ENCODE measurements at places on chromosomes 2 and 18.

DNA sequence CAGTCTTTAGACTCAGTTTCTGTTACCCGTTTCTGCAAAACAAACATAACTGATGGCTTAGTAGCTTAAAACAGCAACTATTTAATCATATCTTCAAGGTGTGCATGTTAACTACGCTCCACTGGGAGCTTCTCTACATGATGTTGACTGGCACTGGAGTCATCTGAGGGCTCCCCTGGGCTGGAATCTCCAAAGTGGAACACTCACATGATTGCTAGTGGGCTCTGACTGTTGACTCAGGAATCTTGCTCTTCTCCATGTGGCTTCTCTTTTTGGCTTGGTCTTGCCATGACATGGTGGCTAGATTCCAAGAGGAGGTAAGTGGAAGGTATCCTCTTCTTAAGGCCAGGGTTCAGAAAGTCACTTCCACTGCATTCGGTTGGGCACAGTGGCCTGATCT, 160.8 kb downstream of the PMAIP1 start:
- DNase-seq: no peak

GRCh38 chr2:196399722-196400691, 228.6 kb upstream of the STK17B start:
- no peak for DNase-seq

DNA sequence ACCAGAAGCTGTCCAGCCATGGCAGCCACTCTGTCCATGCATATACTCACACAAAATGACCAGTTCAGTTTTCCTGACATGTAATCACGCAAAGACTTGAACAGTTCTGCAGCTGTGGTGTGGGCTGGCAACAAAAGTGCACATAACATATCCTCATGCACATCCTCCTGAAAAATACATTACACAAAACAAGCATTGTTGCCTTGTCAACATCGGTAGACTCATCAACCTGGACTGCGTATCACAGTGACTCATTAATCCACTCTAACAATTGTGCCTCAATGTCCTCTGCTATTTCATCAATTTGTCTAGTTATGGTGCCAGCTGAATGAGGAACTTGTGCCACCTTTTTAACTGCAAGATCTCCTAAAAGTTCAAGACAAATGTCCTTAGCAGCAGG, 19.5 kb downstream of the RBKS start:
- no peak for DNase-seq

DNA sequence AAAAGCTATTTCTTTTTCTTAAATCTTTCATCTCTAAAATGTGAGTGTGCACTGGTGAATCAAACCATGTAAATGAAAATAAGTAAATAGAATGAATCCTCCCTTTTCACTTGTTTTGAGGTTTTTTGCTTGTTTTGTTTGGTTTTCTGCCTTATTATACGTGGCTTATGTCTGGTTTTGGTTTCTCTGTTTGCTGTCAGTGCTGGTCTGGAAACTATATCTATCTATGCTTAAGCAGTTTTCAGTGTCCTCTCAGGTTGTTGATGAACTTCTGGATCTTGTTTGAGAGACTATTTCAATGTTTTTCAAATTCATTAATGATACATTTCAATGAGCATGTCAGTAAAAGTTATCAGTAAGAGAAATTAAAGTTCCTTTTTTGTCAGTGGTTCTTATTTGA, 48.1 kb upstream of the TNFRSF11A start:
- DNase-seq: no peak

- DNase-seq: no peak
Measured at GRCh38 chr2:113136828-113137775, 9.7 kb downstream of the IL1RN start.

- no peak for DNase-seq
Measured at GRCh38 chr2:113060396-113060795, 1.4 kb downstream of the IL36RN start.

GRCh38 chr2:1648241-1649102, 95.8 kb downstream of the PXDN start:
- DNase-seq: peak; percentile 66

GRCh38 chr2:121049950-121050585, 234.9 kb downstream of the TFCP2L1 start:
- no peak for DNase-seq

- no peak for DNase-seq
Measured at GRCh38 chr18:59293317-59293716, 20.1 kb upstream of the RAX start.

DNA sequence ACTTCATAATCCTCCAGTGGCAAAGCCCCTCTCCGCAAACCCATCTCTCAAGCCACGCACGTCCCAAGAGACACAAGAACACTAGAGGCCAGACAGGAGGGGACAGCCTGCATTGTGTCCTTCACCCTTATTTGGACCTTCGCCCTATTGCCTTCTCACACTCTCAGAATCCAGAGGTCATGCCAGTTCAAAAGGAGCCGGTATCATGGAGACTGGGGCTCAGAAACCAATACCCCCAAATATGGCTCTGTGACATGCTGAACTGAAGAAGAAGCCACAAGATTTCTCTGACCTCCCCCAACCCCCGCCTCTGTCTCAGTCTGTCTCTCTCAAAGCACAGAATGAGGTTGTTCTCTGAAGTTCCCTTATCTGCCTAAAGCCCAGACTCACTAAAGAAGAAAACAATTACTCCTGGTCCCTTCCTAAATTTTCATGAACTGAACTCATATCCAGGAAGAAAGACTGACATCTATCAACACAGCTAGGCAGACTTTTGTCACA, 19.2 kb upstream of the SPATA3 start:
- DNase-seq: no peak

- no peak for DNase-seq
Measured at GRCh38 chr2:26613241-26614215, 27.6 kb downstream of the CIB4 start.

DNA sequence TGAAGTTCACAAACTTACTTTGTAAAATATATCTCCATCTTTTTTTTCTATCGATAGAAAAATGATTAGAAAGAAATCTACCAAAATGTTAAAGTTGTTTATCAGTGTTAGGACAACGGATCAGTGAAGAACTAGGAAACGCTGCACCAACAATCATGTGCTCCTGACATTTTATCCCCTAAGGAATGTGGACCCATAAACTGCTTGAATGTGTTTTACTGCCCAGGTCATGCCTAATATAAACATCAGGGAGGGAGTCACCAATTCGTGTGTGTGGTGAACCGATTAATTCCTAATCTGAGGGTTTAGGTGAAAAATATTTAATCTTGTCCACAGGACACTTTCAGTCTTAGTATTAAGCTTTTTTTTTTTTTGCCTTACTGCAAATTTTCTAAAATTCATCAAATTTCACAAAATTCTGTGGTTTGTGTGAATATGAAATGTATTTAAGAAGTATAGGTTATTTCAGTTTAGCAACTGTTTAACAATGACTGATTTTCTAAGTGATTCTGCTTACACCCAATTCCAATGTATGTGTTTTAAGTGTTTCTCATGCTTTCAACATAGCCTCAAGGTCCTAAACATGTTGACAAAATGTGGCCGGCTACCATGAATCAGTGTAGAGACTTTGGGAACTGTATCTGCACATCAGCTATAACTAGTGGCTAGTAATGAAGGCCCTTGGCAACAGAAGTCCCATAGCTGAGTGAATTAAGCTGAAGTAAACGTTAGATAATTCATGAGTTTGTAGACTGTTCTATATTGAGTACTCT, 11.1 kb upstream of the KIDINS220 start:
- DNase-seq: no peak

DNA sequence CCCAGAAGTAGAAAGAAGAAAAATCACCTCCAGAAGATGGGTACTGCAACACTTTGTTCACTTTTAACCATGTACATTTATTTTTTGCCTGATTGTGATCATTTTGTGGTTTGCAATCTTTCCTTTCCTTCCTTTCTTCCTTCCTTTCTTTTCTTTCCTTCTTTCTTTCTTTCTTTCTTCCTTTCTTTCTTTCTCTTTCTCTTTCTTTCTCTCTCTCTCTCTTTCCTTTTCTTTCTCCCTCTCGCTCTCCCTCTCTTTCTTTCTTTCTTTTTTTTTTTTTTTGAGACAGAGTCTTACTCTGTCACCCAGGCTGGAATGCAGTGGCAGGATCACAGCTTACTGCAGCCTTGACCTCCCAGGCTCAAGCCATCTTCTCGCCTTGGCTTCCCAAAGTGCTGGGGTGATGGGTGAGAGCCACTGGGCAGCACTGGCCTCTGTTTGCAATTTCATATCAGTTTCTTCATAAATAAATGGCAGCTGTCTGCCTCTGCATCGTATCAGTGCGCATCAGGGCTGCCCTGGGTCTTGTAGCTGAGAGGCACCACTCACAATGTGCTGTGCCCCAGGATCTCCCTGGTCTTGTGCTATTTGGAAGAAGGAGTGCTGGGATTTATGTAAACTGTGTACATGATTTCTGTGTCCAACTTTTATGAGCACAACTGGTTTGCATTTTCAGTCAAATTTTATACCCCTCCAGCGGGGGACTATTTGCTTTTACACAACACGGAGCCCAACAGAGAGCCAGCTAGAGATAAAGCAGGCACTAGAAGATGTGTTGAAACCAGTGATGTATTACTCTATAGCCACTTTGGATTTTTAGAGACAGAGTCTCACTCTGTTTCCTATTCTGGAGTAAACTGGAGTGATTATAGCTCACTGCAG, 6.9 kb upstream of the LIMS2 start:
- no peak for DNase-seq

DNA sequence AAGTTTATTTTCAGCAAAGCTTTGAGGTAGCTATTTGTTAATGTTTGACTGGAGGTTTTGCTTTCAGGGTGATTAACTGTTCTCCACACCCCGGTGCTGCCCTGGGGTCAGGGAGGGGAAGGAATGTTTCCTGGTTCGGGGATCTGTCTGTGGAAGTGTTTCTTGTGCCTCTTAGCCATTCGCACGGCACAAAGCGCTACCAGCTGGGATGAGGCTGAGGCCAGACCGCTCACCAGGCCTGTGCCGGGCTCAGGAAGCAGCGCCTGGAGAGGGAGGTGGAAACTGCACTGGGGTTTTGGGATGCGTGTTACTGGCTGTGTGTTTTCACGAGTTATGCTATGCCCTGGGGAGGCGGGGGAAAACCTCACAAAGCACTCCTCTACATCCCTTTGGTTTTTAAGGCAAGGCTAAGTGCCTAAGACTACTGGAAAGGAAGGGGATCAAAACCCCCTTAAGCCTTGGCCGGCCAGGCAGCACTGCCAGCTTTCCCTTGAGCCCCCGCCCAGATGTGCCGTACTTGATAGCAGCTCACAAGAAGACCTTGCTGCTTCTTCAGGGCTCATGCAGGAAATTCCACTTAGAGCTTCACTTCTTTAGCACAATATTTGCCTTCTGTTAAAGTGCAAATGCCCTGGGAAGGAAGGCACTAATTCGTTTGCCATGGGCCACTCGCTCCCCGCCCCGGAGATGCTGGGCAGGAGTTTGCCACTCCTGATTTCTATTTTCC, 65.7 kb upstream of the CNGA3 start:
- DNase-seq: peak; percentile 63

DNA sequence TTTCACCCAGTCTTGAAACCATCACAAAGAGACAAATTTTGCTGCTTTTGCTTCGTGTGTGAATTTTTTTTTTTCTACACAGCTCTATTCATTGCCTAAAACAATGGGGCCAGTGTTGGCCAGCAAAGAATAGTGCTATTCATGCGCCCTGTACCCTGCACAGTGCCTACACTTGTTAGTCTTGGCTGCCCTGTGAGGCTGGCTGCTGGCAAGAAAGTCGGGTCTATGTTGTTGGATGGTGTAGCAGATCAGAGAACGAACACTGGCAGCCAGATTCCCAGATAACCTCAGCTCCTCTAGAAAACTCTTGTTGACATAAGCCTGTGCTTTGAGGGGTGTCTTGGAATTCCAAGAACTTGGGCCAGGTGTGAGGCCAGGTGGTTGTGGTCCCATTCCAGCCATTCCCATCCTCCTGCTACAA, 455.7 kb upstream of the TCF4 start:
- no peak for DNase-seq

- DNase-seq: no peak
Measured at GRCh38 chr2:5959836-5960820, 267.9 kb downstream of the SOX11 start.

DNA sequence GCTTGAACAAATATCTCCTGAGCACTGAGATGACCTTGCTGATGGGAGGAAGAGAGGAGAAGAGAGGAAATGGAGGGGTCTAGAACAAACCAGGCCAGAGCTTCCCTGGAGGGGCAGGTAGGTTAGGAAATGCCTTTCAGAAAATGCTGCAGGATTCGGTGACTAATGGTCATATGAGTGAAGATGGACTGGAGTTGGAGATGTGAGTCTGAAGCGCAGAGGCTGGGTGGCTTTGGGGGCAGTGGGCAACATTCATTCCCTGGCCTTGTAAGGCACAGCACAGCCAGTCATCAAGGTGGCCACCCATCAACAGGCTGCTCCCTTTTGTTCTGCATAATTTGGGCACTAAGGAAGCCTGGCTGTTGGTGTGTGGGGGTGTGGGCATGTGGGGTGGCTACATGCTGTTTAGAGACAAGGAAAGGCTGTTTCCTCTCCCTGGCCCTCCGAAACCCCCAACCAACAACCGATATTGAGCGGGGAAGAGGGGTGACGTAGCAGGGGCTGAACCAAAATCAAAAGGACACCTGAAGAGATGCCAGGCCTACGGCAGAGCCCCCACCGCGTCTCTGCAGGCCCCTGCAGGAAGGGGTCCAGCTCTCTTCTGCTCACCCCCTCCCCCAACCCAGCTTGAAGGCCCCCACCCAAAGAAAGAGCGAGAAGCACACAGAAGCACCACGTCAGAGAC, 1.5 kb downstream of the SLC30A3 start:
- DNase-seq: no peak

- DNase-seq: no peak
Measured at GRCh38 chr2:99725820-99726219, 236.0 kb upstream of the REV1 start.

DNA sequence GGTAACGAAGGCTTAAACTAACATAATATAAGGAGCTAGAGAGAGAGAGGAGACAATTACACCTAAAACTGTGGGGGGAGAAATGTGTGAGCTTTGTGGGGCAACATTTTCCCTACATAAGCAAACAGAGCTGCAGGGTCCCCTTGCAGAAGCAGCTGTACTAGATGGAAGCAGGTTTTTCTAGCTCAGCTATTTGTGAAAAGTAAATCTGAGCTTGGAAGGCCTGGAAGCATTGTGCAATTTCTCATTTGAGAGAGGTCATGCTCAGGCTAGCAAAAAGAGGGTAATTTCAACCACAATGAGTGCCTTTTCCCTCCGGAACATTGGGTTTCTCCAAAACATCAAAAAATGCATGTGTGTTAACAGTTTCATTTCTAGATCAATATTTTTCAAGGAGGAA, 130.0 kb downstream of the ARL4C start:
- DNase-seq: no peak

DNA sequence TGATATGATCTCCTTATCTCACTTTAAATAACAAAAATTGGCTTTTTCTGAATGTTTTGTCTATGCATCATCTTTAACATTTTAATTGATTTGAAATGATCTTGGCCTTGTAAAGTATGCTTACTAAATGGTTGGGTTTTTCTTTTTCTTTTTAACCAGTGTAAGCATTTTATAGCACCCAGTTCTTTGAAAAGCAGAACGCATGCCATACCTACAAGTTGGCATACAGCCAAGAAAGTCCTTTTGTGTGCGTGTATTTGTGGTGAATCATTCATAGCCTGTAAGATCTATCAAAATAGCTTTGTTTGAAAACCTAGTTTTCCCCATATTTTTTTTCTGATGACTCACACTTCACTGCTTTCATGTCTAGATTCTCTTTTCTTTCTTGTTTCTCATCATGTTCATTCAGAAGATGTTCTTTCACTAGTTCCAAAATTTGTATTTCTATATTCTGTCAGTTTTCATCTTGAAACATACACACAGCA, 4.1 kb upstream of the VRK2 start:
- no peak for DNase-seq
